ENCODE measurements at places on chromosomes 3 and 15.

- no peak for DNase-seq
These were observed 14.5 kb downstream of the GP5 start for GRCh38 chr3:194384569-194385001.

DNA sequence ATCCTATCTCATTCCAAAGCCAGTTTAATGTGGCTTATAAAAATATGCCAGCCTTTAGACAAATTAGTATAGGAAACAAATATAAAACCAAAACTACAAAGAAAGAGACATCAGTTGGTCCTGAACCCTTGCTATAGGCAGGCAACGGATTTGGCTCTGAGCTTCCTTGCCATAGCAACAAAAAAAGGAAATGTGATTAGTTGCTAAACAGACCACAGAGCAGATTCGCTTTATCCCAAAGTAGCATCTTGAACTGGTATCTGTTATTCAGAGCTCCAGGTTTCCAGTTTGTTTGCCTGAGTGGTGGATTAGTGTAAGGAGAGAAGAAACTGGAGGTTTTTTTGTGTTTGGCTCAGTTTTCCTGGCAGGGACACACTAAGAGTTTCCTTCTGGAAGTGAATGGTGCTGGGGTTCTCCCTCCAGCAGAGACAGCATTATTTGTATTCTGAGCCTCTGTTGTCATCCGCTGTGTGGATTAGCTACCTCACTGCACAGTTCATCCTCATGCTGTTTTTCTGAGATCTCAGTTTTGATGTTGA is 44.1 kb downstream of the CHST2 start:
- no peak for DNase-seq

DNA sequence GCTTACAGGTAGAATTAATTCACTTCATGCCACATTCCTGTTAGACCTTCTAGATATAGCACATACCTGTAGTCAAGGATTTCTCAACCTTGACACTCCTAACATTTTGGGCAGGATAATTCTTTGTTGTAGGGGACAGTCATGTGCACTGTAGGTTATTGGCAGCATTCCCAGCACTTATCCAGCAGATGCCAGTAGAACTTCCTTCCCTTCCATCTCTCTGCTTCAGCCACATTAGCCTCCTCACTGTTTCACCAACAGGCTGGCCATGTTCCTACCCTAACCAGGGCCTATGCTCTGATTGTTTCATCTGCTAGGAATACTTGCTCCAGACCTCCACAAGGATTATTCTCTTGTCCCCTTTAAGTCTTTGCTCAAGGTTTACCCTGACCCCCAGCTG is 68.0 kb upstream of the STAC start:
- DNase-seq = peak; percentile 19

DNA sequence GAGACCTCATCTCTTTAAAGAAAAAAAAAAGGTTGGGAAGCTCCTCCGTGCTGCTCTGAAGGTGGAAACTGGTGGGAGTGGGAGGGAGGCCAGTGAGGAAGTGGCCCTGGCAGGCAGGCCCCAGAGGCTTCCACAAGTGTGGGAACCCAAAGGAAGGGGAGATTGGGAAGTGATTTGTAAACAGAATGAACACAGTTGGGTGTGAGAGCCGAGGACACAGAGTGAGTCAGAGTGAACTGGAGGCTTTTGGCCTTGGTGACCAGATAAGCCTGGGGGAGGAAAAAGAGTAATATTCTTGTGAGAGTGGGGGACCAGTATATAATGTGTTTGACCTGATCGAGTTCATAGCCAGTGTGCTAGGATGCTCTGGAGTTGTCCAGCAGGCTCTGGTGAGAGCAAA is 23.0 kb downstream of the MKRN2 start:
- no peak for DNase-seq

DNA sequence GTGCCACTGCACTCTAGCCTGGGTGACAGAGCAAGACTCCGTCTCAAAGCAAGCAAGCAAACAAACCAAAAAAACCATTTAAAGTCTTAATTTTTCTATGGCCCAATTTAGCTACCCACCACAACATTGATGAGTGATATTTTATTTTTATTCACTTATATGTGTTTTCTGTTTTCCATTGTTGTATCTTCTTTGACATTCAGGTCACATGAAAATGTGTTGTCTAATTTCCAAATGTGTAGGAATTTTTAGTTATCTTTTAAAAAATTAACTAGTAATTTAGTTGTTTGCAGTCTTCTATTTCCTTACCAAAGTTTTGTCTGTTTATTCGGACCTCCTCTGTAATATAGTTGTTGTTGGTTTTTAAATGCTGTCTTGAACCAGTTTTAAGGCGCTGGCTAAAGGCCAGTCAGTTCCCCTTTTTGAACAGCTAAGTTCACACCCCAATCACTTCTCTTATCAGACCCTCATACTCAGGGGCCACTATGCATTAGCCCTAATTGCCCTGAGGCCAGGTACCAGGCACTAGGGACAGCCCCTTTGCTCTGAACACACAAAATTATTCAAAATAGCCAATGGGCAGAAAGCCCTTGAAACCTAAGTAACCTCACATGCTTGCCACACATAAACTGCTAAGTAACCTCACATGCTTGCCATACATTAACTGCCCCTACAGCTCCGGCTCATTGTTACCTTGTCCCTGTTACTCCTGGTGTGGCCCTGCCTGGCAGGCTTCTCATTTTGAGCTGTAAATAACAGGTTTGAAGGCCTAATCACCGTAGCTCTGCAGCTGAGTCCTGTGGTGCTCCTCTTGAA is 4.3 kb upstream of the CCR4 start:
- DNase-seq = no peak

DNA sequence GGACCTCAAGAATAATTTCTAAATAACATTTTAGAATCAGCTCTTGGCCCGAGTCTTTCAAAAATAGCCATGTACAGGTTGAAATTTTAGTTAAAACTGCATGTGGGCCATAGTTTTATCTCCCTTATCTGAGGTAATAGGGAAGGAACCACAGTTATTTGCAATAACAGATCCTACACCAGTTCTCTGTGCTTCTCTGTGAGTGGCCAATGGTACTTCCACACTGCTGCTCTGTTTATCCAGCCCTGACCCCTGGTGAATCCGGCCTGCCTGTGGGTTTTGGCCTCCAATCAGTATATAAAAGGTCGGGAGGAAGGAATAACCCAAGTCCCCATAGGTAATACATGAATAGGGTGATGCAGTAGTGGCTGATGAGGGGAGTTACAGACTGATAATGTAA is 48.0 kb upstream of the TNIK start:
- no peak for DNase-seq

Data from NCI-H1105 treated with DMSO at 0.1 percent for 48 hours (cell line).